ENCODE measurements at places on chromosomes 1 and 21.

DNA sequence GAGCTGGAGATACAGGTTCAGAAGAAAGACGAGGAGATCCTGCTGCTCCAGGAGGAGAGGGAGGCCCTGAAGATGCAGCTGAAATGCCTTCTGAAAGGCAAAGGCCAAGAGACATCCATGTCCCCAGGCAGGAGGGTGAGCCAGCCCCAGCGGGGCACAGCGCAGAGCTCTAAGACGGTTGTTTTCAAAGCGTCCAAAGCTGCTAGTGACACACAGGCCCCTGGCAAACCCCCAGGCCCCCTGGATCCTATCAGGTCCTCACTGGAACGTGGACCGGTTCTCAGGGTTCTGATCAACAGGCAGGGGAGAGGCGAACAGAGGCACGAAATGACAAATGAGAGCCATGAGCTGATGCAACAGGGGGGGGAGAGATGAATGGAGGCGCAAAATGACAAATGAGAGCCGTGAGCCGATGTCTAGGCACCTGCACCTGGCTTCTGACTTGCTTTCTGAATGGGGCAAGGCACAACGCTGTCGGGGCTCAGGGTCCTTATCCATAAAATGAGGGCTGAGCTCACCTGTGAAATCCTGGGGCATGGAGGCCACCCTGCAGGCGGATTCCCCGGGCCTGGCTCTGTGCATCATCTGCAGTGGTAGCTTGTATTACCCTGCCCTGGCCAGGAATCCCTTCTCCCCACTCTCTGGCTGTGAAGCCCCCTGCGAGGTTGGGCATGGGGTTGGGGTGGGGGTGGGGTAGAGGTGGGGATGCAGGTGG, 9.2 kb downstream of the CCDC27 start:
- DNase-seq = no peak

- DNase-seq = no peak
These were observed 190.0 kb upstream of the EDN2 start for GRCh38 chr1:41674522-41674921.

GRCh38 chr21:32698286-32698685, 29.5 kb downstream of the SYNJ1 start:
- DNase-seq = no peak

DNA sequence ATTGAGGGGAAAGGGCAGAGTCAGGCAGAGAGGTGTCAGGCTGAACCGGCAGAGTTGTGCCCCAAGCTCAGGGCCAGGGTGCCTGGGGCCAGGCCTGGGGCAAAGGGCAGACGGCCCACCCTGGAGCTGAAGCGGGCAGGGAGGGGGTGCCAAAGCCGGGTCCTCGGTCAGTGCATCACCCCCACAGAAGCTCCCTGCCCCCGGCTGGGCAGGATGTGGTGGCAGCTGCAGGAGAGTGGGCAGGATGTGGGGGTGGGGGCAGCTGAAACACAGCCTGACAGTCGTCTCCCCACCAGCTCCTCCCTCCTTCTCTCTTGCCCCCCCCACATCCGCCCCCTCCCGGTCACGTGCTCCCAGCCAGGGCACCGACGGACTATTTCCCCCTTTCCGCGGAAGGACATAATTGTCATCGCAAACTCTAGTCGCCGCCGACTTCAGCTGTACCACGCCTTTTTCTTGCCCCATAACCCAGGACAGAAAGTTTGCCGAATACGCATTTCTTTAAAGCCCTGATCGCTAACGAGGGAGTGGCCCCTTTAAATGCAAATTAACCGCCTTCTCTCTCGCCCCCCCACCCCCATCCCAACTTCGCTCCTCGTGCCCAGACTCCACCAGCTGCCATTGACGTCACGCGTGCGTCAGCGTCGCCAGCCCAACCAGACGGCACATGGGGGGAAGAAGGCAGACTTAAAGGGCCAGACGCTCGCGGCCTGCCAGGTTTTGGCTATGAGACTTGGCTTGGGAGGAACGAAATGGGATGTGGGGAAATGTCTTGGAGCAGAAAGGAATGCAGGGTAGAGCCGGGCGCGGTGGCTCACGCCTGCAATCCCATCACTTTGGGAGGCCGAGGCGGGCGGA, 4.5 kb upstream of the MEF2D start:
- DNase-seq = peak; percentile 98

- DNase-seq = no peak
These were observed 183.6 kb upstream of the BEND5 start for GRCh38 chr1:48960320-48960719.

GRCh38 chr1:152928671-152929070, 18.3 kb upstream of the SPRR5 start:
- no peak for DNase-seq

DNA sequence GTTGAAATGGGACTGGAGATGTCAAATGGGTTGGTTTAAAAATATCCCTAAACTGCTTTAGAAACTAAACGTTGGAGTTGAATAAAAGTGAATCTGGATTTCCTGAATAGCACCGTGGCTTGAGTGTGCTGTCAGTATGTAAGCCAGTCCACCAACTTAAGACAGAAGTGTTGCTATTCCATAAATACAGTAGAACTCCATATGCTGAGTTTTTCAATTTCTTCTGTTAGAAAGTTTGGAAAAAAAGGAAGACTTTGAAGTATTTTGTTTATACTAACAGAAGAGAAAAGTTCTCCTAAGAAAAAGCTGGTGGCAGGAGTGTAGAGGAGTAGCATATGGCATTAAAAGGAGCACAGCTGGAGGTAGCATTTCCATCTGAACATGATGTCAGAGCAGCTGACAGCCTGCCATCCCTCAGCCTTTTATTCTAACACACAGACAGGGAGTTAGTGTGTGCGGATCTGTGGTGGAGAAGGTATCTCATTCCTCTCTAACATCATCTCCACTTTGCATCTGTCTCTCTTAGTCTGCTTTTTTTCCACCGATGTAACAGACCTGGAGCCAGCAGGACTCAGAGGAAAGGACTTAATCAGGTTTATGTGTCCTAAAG, at the start of gene ZBTB18:
ZBTB18 (plus strand) TSS at position 449 of the 610 bp plus-strand sequence; CDS start at position 598, 149 bp downstream.
- no peak for DNase-seq

Data from activated naive CD4-positive, alpha-beta T cell treated with Interleukin-2 at 50 U/mL for 16 hours (primary cell).